ENCODE measurements at places on chromosomes 3 and 15.

GRCh38 chr15:29050870-29051269, 165.1 kb downstream of the APBA2 start:
- DNase-seq = no peak

- DNase-seq = no peak
Observed at GRCh38 chr3:17908399-17909191, 166.2 kb upstream of the TBC1D5 start.

GRCh38 chr3:56691165-56692000, 8.3 kb upstream of the TASOR start:
- no peak for DNase-seq

DNA sequence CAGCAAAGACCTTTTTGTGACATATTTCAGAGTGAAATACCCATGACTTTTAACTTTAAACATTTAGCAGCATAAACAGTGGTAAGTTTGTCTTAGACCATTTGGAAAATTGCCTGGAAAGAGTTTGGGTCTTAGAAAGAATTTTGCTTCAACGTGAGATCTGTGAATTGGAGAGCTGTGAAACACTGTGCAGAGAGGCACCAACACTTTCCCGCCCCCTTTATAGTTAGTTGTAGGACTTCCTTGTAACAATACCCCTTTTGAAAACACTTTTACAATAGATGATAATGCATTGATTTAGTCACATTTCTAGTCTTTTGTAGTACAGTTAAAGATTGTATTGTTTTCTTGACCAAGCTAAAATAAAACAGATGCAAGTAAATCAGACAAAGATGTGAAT, 43.5 kb upstream of the MBNL1 start:
- no peak for DNase-seq

DNA sequence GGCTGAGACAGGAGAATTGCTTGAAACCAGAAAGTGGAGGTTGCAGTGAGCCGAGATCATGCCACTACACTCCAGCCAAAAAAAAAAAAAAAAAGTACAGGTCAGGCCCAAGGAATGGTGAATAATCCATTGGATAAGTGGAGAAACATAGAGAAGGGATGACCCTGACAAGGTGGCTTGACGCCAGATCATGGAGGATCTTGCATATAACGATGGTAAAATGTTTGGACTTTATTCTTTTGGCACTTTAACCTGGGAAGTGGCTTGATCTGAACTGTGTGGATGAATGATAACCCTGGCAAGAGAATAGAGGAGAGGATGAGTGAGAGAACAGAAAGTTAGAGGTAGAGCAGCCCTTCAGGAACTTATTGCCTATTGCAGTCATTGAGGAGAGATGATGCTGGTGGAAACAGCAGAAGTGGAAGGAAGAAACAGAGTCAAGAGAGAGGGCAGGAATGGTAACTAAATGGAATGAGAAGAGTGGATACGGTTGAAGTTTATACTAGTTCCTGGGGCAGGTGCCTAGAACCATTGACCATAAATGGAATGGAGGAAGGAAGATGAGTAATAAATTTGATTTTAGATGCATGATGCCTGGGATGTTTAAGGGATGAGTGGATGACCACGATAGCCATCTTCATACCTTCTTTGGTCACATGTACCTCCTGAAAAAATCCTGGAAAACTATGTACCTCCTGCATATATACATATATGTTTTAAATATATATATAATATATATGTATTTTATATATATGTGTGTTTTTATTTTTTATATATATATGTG, 57.8 kb downstream of the BLM start:
- DNase-seq = no peak

DNA sequence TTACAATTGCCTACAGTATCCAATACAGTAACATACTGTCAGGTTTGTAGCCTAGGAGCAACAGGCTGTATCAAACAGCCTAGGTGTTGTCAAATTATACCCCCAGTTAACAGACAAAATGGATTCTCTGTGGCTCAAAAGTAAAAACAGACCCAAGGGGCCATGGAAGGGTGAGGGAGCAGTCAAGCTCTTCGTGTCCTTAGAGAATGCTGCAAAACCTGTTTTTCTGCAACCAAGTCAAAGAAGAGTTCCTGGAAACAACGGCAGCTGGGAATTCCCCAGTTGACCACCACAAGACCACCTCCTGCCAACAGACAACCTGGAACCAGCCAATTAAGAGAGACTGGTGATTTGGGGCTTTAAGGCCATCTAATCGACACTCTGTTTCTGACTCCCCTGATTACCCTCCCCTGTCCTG, 11.1 kb upstream of the THUMPD3 start:
- no peak for DNase-seq

GRCh38 chr3:73141525-73141924, 80.1 kb downstream of the EBLN2 start:
- DNase-seq = no peak

DNA sequence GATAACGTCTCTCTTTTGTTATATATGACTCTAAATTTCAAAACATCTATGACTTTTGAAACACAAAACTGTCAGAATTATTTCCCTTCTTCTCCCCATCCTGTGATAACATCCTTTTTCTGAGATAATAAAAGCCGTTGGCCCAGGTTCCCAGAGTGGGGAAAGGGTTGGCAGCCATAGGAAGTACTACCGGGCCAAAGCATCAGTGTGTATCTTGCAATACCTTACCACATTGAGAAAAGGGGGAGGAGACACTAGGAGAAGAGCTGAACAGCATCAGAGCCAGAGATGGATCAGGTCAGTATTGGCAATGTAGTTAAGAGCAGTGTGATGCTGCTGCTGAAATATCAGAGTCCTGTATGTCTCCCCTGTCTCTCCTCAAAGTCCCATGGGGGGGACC, 210.0 kb upstream of the PROK2 start:
- no peak for DNase-seq

DNA sequence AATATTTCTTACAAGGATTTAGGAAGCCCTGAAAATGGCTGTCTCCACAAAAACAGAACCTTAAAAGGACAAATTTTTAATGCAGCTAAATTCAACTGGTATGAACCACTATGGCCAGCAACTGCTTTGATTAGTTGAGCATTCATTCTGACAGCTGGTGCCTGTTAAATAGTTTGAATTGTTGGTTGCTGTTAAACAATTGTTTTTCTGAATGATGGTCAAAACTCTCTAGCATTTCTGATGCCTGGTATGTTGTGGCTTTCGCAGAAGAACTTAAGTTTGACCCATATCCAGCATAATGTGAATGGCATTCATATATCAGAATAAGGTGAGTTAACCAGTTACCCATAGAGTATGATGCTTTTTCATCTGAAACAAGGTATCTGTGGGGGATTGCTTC, 138.4 kb downstream of the MEIS2 start:
- no peak for DNase-seq

DNA sequence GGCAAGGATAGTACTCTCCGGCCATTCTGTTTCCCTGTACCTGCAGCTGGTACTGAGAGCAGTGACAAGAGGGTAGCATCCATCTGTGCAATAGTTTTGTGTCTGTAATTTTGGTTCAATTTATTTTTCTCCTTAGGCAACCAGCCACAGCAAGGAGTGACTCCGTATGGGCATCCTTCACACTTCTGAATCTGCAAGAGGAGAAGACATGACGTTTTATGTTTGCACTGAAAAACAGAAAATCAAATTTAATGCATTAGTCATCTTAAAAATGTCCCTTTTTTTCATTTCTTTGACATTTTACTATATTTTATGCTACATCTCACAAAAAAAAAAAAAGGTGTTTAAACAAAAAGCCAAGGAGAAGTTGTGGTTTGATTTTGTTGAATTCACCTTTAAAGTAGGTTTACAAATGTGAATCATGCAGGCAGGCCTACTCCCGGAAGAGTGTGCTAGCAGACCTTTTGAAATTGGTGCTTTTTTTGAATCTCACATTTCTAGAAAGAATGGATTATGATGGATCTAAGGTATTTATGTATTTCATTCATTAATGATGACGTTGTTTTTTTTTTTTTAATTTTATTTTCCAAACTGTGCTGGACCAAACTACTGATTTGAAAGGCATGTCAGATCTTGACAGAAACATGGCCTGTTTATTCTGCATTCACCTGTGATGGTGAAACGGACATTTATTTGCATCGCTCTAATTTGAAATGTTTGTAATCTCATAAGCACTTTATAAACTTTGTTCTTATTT, 28.1 kb downstream of the IGSF10 start:
- DNase-seq = no peak

- DNase-seq = no peak
Observed at GRCh38 chr3:17065881-17066280, 181.1 kb downstream of the PLCL2 start.

- DNase-seq = no peak
Observed at GRCh38 chr3:14289590-14290461, 111.2 kb downstream of the LSM3 start.

DNA sequence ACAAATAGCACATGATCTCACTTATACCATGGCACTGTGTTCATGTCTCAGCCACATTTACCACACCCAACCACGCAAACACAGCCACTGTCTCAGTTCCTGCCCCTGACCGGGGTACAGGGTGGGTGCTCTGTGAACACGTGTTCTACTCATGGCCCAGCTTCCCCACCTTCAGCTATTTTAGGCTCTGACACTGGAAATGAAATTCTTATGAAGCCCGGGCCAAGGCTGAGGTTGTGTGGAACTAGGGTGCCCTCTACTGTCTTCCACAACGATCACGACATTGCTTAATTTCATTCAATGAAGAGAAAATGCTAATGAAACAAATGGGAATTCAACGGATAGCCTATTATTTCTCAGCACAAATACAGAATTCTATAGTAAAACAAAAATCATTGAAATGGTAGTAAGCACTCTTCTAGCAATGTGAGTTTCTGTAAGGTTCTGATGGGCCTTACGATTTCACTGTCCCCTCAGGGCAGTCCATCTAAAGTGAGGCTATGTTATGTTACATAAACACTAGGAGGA, 2.1 kb upstream of the GABRA5 start:
- peak; percentile 78 for DNase-seq

GRCh38 chr15:32879980-32880379, 162.2 kb downstream of the GREM1 start:
- DNase-seq = no peak

- no peak for DNase-seq
Observed at GRCh38 chr3:16305111-16305541, 40.1 kb downstream of the OXNAD1 start.

DNA sequence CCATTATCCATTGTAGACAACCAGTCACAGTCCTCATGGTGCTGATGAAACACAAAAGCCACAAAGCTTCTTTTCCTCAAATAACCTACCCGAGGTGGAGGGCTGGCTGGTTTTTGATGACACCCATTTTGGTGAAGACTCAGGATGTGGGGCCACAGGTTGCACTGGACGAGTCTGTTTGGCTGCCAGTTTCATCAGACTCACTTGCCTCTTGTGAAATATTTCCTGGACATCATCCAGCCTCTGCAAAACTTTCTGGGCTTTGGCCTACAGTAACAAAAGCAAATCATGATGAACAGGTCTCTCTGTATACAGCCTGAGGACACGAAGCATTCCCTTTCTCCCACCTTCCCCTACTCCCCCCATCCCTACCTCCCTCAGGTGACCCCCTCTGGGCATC, 42.2 kb downstream of the B3GNT5 start:
- DNase-seq = no peak

- no peak for DNase-seq
Observed at GRCh38 chr3:150414959-150415358, 6.9 kb downstream of the TSC22D2 start.

- DNase-seq = no peak
Observed at GRCh38 chr3:22659651-22660475, 543.3 kb upstream of the UBE2E2 start.

DNA sequence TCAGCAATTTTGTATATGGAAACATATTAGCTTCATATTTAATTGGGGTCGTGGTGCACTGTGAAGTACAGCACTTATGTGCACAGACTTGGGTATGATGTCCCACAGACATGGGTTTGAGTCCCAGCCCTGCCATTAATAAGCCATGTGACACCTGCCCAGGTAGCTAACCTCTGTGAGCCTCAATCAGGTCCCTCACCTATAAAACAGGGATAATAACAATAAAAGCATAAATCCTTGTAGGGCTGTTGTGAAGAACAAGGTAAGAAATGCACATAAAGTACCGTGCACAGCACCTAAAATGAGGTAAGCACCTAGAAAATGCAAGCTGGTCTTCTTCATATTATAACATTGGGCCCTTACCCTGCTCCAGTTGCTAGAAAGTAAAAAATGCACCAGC, 173.5 kb upstream of the WNT5A start:
- DNase-seq = no peak

DNA sequence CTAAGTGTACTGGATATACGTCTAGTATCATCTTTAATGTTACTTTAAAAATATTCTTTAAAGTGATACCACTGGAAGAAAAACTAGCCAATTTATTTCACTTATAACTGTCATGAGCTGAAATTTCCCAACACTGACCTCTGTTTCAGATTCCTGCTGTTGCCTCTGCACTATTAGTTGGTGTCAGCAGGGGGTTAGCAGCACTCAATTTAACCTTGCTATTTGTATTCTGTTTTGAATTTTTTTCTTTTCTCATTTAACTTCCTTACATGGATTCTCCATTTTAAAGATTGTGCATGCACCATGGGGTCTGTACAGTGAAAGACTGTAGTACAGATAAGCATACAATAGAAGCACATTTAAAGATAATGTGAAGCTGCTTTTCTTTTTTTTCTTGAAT, 169.2 kb downstream of the UBE2E2 start:
- DNase-seq = no peak
